ENCODE measurements at places on chromosomes 16 and 17.

DNA sequence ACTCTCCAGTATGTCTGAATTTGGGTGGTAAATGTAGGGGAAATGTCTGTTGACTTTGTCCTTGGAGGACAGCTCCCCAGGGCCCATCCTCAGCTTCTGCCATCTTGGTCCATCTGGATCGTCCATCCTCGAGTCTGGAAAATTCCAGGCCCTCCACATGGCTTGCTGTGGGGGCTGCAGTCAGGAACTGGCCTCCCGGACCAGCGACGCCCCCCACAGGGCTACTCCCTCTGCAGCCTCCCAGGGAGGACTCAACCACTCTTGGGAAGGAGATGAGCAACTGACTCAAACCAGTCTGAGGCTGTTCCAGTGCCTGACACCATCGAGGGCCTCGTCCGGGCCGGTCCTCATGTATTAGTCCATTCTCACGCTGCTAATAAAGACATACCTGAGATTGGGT, 5.5 kb upstream of the ZG16B start:
- DNase-seq = no peak

DNA sequence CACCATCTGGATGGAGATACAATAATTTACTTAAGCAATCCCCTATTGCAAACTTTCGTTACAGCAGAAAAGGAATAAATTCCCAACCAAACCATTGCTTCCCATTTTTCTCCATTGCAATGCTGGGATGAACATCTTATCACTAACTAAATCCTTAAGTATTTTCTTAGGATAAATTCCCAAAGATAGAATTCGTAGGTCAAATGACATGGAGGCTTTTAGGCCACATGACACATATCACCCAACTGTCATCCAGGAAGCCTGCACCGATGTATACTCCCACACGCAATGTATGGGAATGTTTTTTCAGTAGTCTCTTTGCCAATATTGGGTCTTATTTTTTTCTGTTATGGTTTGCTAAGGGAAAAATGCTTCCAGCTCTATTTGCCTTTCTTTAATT, 1.6 kb upstream of the TLCD2 start:
- no peak for DNase-seq

DNA sequence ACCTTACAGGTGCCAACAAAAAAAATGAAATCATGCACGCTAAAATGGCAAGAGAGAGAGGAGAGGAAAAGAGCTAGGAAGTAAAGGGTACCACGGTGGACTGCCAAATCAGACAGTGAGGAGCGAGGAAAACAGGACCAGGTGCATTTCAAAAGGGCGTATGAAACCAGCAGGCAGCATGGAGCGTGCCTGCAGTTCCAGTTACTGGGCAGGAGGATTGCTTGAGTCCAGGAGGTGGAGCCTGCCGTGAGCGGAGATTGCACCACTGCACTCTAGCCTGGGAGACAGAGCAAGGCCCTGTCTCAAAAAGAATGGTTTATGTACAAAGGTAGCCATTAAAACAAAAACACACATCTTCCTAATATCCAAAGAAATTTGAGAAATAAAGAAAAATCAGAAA, 16.4 kb downstream of the USP36 start:
- DNase-seq = no peak

GRCh38 chr16:81792828-81793227, 13.7 kb downstream of the PLCG2 start:
- DNase-seq = no peak
